Stimulated activated naive CD4-positive, alpha-beta T cell (primary cell): ENCODE measurements at places on chromosomes 6 and 20.

GRCh38 chr20:33604084-33604990 lies 57.8 kb upstream of the C20orf144 start:
- DNase-seq = no peak

- DNase-seq = no peak
Observed at GRCh38 chr20:22373164-22373895, 211.0 kb downstream of the FOXA2 start.

DNA sequence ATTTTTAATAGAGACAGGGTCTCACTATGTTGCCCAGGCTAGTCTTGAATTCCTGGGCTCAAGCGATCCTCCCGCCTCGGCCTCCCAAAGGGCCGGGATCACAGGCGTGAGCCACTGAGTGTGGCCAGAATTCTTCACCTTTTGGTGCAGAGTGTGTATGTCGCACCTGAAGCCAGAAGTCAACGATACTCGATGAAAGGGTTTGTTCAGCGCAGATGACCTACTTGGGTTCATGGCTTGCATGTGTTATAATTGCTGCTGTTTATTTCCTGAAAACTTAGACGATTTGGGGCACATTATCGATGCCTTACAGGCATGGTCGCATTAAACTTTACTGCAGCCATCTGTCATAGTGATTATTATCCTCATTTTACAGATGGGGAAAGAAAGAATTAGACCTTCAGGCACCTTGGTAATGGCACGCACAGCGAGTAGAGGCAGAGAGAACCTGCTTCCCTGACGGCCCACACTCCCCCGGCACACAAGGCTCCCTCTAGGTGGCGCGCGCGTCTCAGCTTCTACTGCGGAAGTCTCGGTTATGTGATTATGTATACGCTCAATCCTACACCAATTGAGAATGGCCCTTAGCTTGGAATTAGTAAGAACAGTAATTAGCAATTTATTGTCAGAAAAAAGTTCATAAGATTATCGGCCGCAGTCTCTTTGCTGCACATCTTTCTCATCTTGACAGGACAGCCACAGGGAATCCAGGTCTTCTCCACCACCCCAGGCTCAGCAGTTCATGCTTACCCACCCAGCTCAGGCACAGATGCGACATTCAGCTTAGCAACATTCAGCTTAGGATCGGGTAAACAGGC lies 212.8 kb upstream of the PROKR2 start:
- peak; percentile 69 for DNase-seq

DNA sequence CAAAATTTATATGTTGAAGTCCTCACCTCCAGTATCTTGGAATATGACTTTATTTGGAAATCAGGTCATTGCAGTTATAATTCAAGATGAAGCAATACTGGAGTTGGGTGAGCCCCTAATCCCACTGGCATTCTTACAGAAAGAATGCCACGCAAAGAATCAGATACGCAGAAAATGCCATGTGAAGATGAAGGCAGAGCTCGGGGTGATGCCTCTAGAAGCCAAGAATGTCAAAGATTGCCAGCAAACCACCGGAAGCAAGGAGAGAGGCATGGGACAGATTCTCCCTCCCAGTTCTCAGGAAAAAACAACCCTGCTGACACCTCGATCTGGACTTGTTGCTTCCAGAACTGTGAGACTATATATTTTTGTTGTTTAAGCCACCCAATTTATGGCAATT lies 273.4 kb upstream of the CITED2 start:
- DNase-seq = no peak

DNA sequence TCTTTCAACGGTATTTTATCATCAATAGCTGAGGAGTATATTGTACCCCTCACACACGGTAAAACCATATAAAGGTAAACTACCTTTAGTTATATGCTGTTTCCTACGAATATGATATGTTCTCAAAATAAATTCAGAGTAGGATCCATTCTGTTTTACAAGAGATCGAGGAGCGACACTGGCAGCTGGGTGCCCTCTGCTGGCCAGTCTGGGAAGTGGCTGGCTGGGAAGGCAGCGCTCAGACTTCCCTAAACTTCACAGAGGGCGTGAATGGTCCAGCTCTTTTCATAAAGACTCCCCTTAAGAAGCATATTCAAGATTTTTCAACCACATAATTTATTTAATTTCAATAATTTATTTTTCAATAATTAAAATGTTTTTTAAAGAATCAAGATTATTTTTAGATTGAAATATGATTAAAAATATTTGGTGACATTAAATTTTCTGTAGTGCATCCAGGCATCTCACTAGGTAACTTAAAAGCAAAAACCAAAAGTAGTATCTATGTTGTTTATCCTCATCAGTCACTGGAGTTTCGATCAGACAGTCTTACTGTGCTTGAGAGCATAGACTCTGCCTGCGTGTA lies 187.5 kb upstream of the PDE10A start:
- peak; percentile 19 for DNase-seq

GRCh38 chr20:327186-328026 lies 2.1 kb downstream of the SOX12 start:
- peak; percentile 87 for DNase-seq

DNA sequence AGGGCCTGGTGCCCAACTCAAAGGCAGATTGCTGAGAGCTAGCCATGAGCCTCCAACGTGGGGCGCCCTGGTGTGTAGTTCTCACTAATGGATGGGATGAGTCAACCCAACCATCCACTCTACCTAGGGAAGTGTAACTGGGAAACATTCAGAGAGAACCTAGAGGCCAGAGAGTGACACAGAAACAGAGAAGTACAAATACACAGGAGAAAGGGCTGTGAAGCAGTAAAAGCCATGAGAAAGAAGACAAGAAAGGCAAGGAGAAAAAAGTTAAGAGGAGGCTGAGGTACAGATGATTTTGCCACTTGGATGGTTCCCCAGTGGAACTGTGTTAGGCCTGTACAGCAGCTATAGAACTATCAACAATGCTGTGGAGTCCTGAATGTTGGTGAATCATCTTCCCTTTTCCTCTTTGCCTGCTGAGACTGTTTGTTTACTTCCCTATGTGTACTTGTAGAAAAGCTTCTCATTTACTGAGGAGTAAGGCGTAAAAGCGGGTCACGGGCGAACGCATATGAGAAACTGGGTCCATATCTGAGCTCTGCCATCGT lies 39.0 kb downstream of the MAN1A1 start:
- DNase-seq = no peak

- DNase-seq = no peak
Observed at GRCh38 chr6:80622641-80623040, 516.2 kb downstream of the BCKDHB start.
